NCI-H774 (cell line): ENCODE measurements at places on chromosomes 3 and 15.

DNA sequence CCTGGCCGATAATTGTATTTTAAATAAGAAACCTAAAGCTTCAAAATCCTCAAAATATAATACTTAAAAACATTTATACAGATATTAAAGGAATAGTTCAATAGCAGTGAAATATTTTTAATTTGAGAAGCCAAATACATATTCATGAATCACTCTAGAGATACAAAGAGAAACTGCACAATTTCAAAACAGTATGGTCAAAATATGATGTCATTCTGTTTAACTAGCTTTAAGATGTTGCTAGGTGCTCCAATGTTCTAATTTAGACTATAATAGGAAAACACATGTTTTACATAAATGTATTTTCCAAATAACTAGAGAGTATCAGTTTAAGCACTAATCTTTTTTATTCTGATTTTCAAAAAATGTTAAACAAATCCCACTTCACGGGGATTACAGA, 10.3 kb upstream of the NRROS start:
- DNase-seq = no peak

DNA sequence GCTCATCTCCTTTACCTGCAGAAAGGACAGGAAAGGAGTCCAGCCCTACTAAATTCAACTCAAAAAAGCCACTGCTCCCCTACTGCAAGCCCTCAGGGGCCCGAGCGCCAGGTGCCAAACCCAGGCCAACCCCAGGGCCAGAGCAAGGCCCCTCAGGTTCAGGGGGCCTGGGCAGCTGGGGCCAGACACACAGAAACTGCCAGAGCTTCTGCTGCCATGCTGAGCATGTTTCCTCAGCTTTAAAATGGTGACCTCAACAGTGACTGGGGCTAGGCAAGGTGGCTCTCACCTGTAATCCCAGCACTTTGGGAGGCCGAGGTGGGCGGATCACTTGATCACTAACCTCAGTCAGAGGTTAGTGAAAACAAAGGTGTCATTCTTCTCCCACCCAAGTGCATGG, 38.8 kb downstream of the KLHL25 start:
- no peak for DNase-seq

- DNase-seq = no peak
Observed at GRCh38 chr3:10521772-10522441, 16.5 kb upstream of the ATP2B2 start.

GRCh38 chr3:37255990-37256308, 81.6 kb upstream of the LRRFIP2 start:
- no peak for DNase-seq

DNA sequence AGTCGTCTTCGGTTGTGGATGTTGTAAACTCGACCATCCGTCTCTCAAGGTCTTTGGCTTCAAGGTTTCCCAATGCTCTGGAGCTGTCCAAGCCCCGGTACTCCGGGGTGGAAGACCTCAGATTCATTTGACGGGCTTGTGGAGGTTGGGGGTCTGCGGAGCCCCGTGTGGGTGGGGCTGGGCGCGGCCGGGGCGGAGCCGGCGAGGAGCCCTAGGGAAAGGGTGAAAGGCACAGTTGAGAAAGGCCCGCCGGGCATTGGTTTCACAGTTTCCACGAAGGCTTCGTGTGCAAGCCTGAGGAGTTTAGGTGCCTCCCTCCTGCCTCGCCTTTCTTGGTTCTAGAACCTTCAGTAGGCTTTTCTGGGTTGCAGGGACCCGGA, 360 bp upstream of the MGA start:
- no peak for DNase-seq

- DNase-seq = no peak
Observed at GRCh38 chr15:58451826-58452225, 20.0 kb downstream of the LIPC start.

DNA sequence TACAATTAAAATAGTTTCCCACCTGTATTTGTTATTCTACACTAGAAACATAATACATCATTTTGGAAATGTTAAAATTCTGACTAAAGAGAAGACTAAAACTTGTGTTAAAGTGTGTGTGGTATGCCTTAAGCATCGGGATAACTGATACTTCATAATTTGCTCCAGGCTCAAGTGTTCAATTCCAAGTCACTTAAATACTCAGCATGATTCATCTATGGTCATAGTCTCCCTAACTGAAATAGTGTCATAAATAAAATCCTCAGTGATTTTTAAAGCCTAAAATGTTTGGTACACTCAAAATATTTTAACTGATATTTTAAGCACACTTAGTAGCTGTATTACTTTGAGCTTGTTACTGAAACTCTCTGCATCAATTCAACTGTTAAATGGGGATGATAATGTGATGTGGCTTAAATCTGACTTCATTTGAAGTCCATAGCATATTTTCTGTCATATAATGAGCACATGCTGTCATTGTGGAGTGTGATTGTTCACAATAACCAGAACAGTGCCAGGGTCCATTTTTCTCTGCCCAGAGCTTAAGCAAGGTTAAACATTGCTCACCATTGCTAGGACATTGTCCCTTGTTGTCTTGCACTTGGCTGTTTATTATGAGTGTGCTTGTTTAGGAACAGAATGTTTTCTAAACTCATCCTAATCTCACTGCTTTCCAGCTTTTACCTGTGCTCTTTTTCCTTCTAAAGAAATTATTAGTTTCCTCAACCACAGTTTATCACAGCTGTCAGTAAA, 122.2 kb downstream of the KLHL25 start:
- DNase-seq = no peak

- no peak for DNase-seq
Observed at GRCh38 chr3:152469248-152470025, 200.7 kb downstream of the MBNL1 start.

DNA sequence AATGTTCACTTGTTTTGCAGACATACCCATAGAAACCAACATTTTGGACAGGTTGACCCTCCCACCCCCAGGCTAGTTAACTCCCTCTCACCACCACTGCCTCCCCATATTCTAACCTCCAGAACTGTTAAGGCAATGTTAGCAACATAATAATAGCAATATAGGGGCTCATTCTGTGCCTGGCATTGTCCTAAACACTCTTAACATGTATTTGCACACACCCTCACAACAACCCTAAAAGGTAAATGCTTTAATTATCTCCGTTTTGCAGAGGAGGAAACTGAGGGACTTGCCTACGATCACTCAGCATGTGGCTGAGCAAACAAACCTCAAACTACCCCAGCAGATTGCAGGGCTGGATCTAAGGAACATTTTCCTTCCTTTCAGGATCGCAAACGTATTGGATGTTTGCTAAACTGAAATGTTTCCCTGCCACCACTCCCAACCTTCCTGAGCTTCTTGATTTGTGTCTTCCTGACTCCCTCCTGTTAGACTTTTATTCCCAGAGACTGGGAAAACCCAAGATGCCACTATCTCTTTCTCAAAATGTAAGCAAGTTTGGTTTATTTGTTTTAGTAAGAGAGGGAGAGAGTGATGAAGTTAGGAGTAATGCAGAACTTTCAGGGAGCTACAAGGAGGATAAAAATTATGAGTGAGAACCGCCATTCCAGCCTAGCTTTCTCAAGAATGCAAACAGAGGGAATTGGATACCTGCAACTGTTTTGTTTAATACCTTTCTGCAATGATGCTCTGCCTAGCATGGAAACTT, 1.3 kb downstream of the SCG5 start:
- DNase-seq = no peak

DNA sequence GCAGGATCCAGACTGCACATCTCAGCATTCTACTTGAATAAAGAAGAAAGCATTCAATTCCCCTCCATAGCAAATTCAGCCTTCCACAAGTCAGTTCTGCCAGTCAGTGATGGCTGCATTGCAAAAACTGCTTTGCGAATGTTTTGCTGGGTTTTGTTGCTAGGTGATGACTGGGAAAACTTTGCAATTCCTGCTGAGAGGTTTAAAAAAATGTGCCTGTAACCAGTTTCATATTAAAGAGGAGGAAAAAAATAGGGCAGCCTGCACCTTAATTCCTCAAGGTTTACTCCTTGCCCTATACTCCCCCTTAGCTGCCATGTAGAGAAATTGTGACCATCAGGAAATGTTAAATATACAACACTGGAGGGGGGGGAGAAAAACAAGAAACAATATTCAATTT, 225.6 kb upstream of the ATP11B start:
- DNase-seq = peak; percentile 71

DNA sequence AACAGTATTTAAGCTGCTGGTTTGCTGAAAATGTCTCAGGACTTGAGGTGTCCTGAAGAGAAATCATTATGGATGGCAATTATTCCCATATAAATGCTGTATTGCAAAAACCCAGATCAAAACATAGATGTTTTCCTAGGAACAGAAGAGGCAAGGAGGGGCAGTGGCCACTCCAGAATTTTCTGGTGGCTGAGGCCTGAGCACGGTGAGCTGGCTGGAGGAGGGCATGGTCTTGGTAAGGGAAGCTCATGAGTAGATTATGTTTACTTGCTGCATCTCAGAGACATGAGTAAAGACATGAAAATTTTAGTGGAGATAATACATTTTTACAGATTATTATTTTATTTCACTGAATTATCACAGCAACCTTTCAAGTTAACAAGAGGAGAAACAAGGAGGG, 31.1 kb downstream of the PGPEP1L start:
- no peak for DNase-seq

GRCh38 chr3:106827515-106828213, 549.6 kb upstream of the CCDC54 start:
- no peak for DNase-seq

GRCh38 chr3:24802614-24803013, 308.0 kb upstream of the THRB start:
- no peak for DNase-seq

- no peak for DNase-seq
Observed at GRCh38 chr3:178669758-178670157, 133.5 kb downstream of the KCNMB2 start.

GRCh38 chr15:98719137-98719740, 70.9 kb downstream of the IGF1R start:
- DNase-seq = no peak

GRCh38 chr3:118487734-118488133, 546.9 kb downstream of the IGSF11 start:
- DNase-seq = no peak

DNA sequence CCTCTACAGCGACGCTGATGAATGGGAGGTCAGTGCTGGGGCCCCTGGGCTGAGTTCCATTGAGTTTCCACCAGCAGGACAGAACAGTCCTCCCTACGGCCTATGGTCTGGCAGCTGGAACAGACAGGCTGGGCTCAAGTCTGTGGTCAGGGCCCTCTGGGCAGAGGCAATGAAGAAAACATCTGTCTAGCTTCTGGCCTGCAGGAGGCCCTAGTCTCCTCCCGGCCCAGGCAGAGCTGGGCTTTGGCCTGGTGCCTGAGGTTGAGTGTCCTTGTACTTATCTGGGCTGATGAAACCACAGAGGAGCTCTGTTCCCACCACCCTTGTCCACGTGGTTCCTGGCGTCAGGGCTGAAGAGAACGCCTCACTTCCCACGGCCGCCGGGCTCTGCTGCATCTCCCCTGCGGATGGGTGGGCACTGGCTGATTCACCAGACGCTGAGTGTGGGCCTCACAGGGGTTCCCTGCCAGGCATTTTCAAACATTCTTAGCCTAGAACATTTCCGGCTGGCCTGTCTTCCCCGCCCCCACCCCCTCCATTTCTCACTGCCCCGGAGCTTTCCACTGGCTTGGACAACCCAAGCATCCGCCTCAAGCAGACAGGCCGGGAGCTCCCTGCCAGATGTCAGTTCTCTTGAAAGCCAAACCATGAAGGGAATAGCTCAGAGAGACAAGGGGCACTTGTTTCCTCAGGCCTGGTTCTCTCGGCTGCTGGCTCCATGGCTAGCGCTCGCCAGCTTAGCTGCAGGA, 20.3 kb downstream of the PPCDC start:
- DNase-seq = no peak

DNA sequence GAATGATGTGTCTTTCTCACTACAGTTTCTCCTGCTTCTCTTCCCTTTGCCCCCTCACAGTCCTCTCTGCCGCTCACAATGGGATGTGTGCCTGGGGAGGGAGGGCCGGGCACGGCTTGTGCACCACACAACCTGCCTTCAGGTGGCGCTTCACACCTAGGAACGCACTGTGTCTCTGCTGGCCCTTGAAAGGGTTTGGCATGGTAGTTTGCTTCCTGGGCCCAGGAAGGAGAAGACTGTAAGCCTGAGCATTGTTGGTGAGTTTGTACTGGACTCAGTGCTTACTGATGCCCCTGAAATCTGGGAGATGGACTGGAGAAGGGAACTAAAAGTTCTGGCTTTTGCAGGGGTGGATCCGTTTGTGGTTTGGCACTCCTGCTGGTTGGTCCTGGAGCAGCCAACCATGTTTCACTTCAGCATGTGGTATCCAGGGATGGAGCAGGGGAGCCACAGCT, 9.2 kb downstream of the ALPK3 start:
- peak; percentile 38 for DNase-seq

- DNase-seq = no peak
Observed at GRCh38 chr3:5767304-5767703, 579.8 kb downstream of the EDEM1 start.

- no peak for DNase-seq
Observed at GRCh38 chr3:181704421-181705085, 7.2 kb upstream of the SOX2 start.

GRCh38 chr3:45037720-45038455, 11.8 kb downstream of the CLEC3B start:
- peak; percentile 73 for DNase-seq

DNA sequence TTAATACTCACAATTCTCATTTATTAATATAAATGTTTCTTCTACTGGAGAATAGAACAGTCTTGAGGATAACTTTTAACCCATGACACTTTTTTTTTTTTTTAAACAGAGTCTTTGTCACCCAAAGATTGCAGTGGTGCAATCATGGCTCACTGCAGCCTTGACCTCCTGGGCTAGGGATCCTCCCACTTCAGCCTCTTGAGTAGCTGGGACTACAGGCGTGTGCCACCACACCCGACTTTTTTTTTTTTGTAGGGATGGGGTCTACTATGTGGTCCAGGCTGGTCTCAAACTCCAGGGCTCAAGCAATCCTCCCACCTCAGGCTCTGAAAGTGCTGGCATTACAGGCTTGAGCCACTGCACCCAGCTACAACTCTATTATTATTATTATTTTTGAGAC, 34.5 kb downstream of the PIK3CB start:
- no peak for DNase-seq
